ENCODE measurements at places on chromosomes 2 and 18. TPM values are rescaled to one million over a fixed set of nuclear protein-coding genes. Genes with fewer than 3 reads are reported as not detected.
A peak's percentile ranks its signal among the peaks of the same experiment; 100 is the strongest.

DNA sequence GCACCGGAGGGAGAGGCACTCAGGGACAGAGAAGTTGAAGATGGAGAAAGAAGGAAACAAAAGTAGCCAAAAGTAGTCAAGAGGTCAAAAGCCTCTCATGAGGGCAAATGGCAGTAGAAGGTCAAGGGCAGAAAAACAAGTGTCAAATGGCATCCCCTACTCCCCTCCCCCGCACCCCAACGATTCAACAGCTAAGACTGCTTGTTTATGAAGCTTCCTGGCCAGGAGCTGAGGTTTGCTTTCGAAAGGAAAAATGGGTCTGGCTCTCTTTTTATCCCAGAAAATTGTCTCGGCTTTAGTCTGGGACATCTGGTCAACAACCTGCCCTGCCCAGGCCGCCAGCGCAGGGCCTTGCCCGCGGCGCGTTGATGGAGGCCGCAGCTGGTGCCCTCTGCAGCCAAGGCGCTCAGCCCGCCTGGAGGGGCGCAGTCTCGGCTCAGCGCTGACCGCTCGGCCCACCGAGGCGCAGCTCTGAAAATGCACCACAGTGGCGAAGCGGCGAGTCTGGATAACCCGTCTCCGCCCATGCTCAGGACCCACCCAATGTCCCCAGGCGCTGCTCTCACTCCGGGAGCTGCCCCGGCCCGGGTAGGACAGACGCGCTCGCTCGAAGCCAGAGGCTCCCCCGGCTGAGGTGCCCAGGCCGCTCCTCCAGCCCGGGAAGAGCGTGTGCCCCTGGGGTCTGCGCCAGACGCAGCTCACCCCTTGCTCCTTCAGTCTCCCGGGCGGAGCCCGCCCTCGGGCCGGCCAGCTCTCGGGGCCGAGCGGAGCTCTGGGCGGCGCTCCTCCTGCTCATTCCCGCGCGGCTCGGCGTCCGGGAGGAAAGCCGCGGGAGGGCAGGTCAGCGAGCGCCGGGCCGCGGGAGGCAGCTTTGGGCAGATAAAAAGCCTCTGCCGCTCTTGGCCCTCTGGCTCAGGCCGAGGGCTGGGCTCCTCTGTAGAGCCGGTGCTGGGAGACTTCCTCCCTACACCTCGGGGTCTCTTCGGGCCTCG lies 1.8 kb upstream of the TBR1 start:
- peaks cover 71% of the 10 kb centered on the region for H3K27me3 ChIP-seq
- H3K27ac ChIP-seq = no peak overlapping the region
- peak overlapping the region; percentile 82 for H3K4me3 ChIP-seq
- DNase-seq = no peak
- H3K36me3 ChIP-seq = peaks cover 8% of the 10 kb centered on the region
- peaks cover 25% of the 10 kb centered on the region for H3K4me1 ChIP-seq

RGPD8 gene
- total RNA-seq = 5.5 TPM

- H3K36me3 ChIP-seq = no peaks in the 10 kb centered on the region
- H3K4me3 ChIP-seq = peak overlapping the region; percentile 39
- peaks cover 14% of the 10 kb centered on the region for H3K27me3 ChIP-seq
Observed at GRCh38 chr2:237923481-237924163, 43.2 kb upstream of the UBE2F start.

PLGLB1 gene
- total RNA-seq = 6.4 TPM

PSME4 gene
- total RNA-seq = 59.0 TPM

- H3K4me1 ChIP-seq = no peaks in the 10 kb centered on the region
- peaks cover 18% of the 10 kb centered on the region for H3K27me3 ChIP-seq
- no peak for DNase-seq
- H3K4me3 ChIP-seq = no peak overlapping the region
Observed at GRCh38 chr2:176662753-176663152, 393.5 kb downstream of the MTX2 start.

- no peaks in the 10 kb centered on the region for H3K36me3 ChIP-seq
- no peak overlapping the region for H3K27ac ChIP-seq
- no peaks in the 10 kb centered on the region for H3K4me1 ChIP-seq
Observed at GRCh38 chr18:57466307-57466706, 31.1 kb downstream of the ONECUT2 start.

DNA sequence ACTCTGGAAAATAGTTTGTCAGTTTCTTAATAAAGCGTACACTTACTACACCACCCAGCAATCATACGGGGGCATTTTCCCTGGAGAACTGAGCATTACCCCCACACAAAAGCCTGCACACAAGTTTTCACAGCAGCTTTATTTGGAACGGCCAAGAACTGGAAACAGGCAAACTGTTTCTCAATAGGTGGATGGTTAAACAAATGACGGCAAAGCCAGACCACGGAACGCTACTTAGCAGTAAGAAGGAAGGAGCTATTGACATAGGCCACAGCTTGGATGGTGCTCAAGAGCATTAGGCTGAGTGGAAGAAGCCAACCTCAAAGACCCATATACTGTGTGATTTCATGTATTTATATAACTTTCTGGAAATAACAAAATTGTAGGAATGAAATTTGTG lies 9.0 kb downstream of the MALL start:
- H3K4me1 ChIP-seq = peaks cover 21% of the 10 kb centered on the region
- no peak for DNase-seq
- peak overlapping the region; percentile 83 for H3K4me3 ChIP-seq
- H3K27ac ChIP-seq = peak overlapping the region; percentile 91

DNA sequence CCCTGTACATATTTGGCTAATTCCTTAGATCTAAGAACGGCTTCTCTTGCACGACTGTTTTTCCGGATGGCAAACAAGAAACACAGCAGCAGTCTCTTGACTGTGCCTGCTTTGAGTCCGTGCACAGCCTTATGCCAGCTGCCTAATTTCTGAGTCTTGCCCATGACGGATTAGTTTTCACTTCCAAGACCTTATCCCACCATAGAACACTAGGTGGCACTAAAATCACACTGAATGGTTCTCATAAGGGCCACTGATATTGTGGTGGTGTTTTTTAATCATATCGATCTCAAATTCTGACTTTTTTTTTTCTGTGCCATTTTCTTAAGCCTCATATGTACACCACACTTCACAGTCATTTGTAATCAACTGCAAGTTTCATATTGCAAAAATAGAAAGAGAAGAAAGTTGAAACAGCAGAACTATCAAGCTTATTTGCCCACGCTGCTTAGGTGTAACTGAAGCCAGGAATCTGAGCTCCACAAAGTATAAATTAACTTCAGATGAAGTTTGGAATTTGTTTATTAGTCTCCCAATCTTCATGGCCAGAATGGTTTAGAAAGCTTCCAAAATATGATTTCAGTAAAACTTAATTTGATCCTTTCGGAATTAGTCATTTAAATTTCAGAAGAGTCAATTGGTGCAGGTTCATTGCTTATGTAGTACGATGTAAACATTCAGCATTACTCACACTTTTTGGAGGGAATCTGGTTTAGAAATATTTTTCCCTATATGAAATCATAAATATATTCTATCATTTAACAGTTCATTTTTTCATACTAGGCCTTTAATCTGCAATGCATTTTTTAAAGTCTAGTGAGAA lies 45.5 kb upstream of the SCN7A start:
- no peaks in the 10 kb centered on the region for H3K36me3 ChIP-seq
- no peak for DNase-seq
- no peak overlapping the region for H3K27ac ChIP-seq
- H3K4me1 ChIP-seq = peaks cover 5% of the 10 kb centered on the region
- H3K27me3 ChIP-seq = peaks cover 7% of the 10 kb centered on the region

DNA sequence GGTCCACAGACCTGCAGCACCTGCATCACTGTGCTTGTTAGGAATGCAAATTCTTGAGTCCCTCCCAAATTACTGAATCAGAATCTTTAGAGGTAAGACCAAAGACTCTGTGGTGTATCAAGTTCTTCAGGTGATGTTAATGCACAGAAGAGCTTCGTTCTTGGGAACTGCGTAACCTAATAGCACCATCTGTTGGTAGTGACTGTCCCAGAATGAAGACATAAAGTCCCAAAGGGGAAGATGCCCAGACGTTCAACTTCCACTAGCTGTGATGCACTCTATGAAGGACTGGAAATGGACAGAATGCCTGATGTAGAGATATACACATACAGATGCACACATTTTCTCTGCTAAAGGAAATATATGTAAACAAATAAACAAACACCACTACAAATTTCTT lies 576.0 kb downstream of the LRP1B start:
- peaks cover 3% of the 10 kb centered on the region for H3K27me3 ChIP-seq
- peaks cover 10% of the 10 kb centered on the region for H3K4me1 ChIP-seq
- no peaks in the 10 kb centered on the region for H3K36me3 ChIP-seq
- H3K4me3 ChIP-seq = no peak overlapping the region
- peak overlapping the region; percentile 21 for H3K27ac ChIP-seq

- H3K4me1 ChIP-seq = peaks cover 3% of the 10 kb centered on the region
- no peak overlapping the region for H3K4me3 ChIP-seq
- peak overlapping the region; percentile 52 for H3K27ac ChIP-seq
- peaks cover 35% of the 10 kb centered on the region for H3K36me3 ChIP-seq
- DNase-seq = no peak
Observed at GRCh38 chr2:233410196-233410760, 56.0 kb downstream of the DGKD start.

CHRNG gene
- 0.87 TPM for total RNA-seq

GRCh38 chr2:223369889-223370288 lies 232.3 kb downstream of the SCG2 start:
- no peak for DNase-seq
- no peaks in the 10 kb centered on the region for H3K4me1 ChIP-seq
- H3K27ac ChIP-seq = no peak overlapping the region
- H3K36me3 ChIP-seq = no peaks in the 10 kb centered on the region

DNA sequence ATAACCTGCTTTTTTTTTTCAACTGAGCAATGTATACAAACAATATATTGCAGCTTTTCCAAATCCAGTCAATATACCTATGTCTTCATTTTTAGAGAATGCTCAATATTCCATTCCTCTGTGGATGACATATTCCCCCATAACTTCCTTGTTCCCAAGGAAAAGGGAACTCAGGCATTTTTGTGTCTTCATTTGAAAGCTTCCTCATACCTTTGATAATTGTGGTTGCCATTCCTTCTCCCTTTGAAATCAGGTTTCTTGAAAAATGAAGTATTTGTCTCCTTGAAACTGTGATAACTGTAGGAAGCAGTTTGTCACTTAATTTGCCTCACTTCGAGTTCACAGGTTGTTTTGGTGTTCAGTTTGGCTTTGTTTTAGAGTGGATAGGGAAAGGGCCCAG lies 13.5 kb downstream of the ELAC1 start:
- H3K27ac ChIP-seq = peak overlapping the region; percentile 57
- no peaks in the 10 kb centered on the region for H3K27me3 ChIP-seq
- no peak for DNase-seq
- H3K4me1 ChIP-seq = peaks cover 7% of the 10 kb centered on the region

- H3K36me3 ChIP-seq = peaks cover 3% of the 10 kb centered on the region
- H3K4me3 ChIP-seq = peak within 1 kb of the TSS; percentile 97
- H3K27ac ChIP-seq = peak within 1 kb of the TSS; percentile 82
- peaks cover 55% of the 10 kb centered on the region for H3K27me3 ChIP-seq
- H3K4me1 ChIP-seq = peaks cover 30% of the 10 kb centered on the region
Observed at GRCh38 chr2:39665811-39666490, at the start of gene TMEM178A. Gene TMEM178A, plus strand, starts transcription at chr2:39665917. Its CDS starts 58 bp downstream, at chr2:39665975.

CCDC121 gene
- 5.6 TPM for total RNA-seq

NCKAP5 gene
- total RNA-seq = 7.7 TPM

RAD51AP2 gene
- 0.12 TPM for total RNA-seq

GRCh38 chr2:239322416-239323086 lies 78.3 kb downstream of the HDAC4 start:
- H3K27me3 ChIP-seq = no peaks in the 10 kb centered on the region
- no peak overlapping the region for H3K27ac ChIP-seq
- peaks cover 24% of the 10 kb centered on the region for H3K36me3 ChIP-seq
- H3K4me3 ChIP-seq = no peak overlapping the region
- peak; percentile 53 for DNase-seq

- no peaks in the 10 kb centered on the region for H3K36me3 ChIP-seq
- H3K27me3 ChIP-seq = no peaks in the 10 kb centered on the region
- H3K4me3 ChIP-seq = no peak overlapping the region
- DNase-seq = no peak
- H3K4me1 ChIP-seq = no peaks in the 10 kb centered on the region
- H3K27ac ChIP-seq = no peak overlapping the region
Observed at GRCh38 chr2:145771525-145771924, 1251.6 kb upstream of the ZEB2 start.

UGT1A4 gene
- not detected for total RNA-seq

PRSS56 gene
- not detected for total RNA-seq

CYP27C1 gene
- total RNA-seq = 0.62 TPM

DNA sequence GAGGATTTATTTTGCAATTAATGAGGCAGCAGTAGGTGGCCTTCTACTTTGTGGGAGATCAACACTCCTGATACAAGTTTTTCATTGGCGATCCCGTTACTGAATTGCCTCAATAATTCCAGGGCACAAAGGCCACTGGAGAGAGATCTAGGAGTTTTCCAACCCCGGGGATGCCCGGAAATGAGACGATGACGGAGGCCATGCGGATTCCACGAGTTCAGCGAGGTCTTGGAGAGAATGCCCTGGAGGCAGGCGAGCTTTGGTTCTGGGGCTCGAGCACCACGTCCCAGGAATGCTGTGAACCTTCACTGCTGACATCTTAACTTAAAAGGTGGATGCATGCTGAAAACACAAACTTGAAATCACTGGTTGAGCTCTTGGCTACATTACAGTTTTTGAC lies 74.2 kb downstream of the LDLRAD4 start:
- no peak for DNase-seq
- H3K4me3 ChIP-seq = no peak overlapping the region
- no peaks in the 10 kb centered on the region for H3K36me3 ChIP-seq
- H3K27me3 ChIP-seq = peaks cover 15% of the 10 kb centered on the region
- H3K27ac ChIP-seq = no peak overlapping the region

OBSL1 gene
- total RNA-seq = 197 TPM

DNA sequence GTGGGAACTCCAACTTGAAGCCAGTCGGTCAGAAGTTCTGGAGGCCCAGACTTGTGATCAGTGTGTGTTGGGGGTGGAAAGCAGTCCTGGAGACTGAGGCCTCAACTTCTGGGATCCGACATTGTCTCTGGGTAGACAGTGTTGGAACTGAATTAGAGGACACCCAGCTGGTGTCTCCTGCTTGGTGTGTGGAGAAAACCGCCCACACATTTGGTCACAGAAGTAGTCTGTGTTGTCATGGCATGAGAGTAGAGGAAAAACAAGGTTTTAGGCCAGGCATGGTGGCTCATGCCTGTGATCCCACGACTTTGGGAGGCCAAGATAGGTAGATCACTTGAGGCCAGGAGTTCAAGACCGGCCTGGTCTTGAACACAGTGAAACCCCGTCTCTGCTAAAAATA lies 51.5 kb downstream of the PUM2 start:
- H3K27me3 ChIP-seq = no peaks in the 10 kb centered on the region
- H3K4me1 ChIP-seq = peaks cover 15% of the 10 kb centered on the region
- H3K4me3 ChIP-seq = no peak overlapping the region

DNA sequence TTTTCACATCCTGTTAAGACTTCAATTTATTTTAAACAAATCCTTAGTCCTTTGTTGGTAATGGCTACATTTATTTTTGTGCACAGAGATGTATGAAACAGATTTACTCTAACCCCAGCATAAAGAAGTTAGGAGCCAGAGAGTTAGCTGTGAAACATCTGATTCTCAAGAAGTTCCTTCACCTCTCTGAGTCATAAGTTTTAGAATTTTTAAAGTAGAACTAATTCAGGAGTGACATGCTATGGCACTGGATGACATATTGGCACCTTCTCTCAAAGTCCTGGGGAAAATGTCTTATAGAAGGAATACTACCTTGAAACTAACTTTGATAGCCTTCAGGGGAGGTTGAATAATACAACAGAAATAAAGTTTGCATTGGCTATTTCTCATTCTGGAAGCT lies 6.4 kb upstream of the DSG2 start:
- no peaks in the 10 kb centered on the region for H3K36me3 ChIP-seq
- H3K27ac ChIP-seq = peak overlapping the region; percentile 22
- H3K4me3 ChIP-seq = no peak overlapping the region
- peaks cover 5% of the 10 kb centered on the region for H3K4me1 ChIP-seq
- DNase-seq = no peak
- H3K27me3 ChIP-seq = no peaks in the 10 kb centered on the region

- H3K4me3 ChIP-seq = peak overlapping the region; percentile 96
- H3K4me1 ChIP-seq = peaks cover 23% of the 10 kb centered on the region
- H3K27ac ChIP-seq = peak overlapping the region; percentile 88
Observed at GRCh38 chr2:73386342-73386868, 769 bp downstream of the ALMS1 start.

CLEC4F gene
- not detected for total RNA-seq

C1QL2 gene
- 1.8 TPM for total RNA-seq

All from type B pancreatic cell (in vitro differentiated cells).